Common myeloid progenitor, CD34-positive (primary cell): ENCODE measurements at places on chromosomes 7 and 10.

DNA sequence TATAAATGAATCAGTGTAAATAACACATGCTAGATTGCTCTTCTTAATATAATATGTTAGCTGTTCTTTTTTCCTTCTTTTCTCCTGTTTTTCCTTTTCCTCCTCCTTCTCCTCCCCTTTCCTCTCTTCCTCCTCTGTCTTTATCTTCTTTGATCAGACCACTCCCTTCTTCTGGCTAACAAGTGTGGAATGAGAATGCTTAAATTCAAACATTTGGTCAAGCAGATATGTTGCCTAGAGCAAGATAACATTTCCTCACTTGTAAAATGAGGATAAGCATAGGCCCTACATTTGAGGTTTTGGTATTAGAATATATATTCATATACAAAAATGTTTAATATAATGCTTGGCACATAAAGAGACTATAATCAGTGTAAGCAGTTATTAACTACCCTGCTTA, 299.1 kb downstream of the PCDH15 start:
- no peak for DNase-seq

- no peak for DNase-seq
Measured at GRCh38 chr7:16900209-16900768, 18.5 kb upstream of the AGR3 start.

DNA sequence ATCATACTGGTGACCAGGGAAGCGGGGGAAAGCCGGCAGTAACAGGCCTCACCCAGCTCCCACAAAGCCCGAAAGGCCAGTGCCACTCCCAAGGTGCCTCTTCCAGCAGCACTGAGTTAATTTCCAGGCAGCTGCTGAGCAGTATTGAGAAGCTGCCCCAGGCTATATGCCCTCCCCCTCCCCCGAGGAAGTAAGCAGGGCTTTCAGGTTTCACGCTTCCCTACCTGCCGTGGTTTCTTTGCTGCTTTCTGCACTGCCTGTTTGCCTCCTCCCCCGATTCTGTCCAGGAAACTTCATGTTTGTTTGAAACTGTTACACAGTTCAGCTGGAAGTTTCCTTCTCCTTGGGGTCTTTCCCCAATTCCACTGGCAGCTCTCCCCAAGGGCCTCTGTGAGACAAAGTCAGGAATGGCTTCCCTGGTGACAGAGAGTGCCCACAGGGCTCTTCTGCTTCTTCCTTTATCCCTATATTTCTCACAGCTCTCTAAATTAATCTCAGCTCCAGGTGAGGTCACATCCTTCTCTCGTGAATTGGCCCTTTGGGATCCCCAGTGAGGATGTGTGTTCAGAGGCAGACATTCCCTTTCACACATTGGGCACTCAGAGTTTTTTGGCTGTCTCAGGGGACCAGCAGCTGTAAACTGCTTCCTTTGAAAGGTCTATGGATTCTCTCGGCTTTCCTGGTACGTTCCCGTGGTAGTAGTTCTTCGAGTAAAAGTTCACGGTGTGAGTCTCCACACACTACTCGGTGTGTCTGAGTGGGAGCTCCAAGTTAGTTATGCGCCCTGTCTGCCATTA, 19.4 kb downstream of the C1GALT1 start:
- no peak for DNase-seq

- DNase-seq = peak; percentile 62
Measured at GRCh38 chr10:133123050-133123745, 35.5 kb downstream of the ADGRA1 start.

GRCh38 chr10:17241611-17242333, 13.7 kb downstream of the VIM start:
- DNase-seq = no peak

DNA sequence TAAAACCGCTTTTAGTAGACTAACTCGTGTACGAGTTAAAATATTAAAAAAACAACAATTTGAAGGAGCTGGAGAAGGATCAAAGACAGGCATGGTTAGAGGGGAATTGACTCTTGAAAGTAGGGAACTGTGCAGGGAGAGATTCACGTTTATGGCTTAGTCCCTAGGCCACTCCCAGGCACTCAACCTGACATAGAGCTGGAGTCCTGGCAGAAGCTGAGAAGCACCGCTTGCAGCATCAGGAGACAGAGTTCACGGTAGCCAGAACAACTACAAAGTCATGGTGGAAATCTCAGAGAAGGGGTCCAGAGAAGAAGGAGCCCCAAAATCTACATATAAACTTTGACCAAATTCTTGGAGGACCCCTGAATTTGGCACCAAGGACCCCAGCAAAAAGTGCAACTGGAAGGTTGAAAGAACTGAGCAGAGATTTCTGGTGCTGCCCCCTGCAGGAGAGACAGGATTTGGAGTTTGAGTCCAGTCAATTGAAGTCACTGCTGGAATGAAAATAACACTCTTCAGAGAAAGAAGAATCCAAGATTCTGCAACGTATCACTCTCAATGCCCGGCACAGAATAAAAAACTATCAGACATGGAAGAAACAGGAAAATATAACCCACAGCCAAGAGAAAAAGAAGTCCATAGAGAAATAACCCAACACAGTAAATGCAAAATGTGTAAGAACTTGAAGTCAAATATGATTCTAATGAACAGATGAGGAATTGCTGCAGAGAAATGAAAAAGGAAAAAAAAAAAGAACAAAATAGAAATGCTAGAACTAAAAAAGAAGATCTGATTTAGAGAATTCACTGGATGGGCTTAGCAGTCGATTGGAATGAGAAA, 493.3 kb upstream of the PODXL start:
- peak; percentile 33 for DNase-seq

GRCh38 chr7:87341441-87341840, 4.0 kb upstream of the CROT start:
- DNase-seq = peak; percentile 33

DNA sequence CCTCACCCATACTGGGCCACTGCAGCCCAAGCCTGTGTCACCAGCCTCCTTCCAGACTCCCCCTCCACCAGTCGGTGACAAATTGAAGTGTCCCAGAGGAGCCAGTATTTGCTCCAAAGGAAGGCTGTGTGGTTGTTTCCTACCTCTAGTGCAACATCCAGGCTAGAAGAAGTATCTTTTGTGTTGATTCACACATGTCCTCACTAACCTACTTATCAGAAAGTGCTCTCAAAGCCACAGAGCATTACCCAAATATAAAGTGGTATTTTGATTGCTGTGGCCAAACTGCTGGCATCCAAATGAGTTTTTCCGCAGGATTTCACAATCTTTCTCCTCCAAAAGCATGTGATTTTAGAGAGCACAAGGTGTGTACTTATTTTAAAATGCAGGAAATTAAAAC, 134.8 kb downstream of the CUL2 start:
- no peak for DNase-seq

DNA sequence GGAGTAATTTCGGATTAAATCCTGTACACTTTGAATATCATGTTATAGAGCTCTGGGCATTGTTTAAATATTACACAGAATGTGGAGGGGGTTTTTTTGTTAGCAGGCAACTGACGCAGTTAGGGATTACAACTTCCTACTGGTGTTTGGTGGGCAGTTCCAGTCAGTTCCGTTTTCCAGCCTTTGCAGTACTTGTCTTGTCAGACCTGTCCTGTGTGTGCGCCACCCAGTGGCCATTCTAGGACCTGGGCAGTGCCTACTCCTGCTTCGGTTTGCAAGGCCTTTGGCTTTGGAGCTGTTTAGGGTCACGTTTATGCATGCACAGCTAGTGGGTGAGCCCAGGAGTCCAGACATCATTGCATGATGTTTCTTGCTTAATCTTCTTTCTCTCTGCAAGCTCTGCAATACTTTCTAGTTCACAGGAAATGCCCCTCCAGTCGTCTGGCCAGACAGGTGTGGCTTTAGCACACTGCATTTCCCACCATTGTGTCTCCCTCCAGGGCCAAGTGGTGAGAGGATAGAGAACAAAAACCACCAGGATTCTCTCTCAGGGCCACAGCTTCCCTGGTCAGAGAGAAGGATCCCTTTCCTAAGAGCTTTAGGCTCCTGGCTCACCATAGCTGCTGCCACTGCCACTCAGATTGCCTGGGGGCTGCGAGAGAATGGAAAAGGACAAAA, 96.5 kb upstream of the TARP start:
- DNase-seq = peak; percentile 93

- DNase-seq = peak; percentile 81
Measured at GRCh38 chr7:67377939-67378862, 381.6 kb downstream of the TYW1 start.

DNA sequence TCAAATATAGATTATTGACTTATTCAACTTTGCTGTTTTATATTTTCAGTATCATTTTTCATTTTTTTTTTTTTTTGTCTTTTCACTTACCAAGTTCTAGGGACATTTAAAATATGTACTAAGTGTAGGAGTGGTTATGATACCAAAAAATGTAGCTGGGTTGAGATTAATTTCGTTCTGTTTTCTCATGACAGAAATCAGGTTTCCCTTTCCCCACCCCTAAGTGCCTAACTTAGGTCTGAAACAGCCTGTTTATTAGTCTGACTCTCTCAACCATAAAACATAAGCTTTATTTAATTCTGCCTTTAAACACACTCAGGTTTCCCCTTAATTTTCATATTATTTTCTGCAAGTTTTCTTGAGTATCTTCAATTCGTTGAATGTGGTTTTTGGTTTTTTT, 22.1 kb downstream of the TMEM106B start:
- no peak for DNase-seq

GRCh38 chr7:27745064-27745583, 5.2 kb downstream of the TAX1BP1 start:
- DNase-seq = peak; percentile 66

DNA sequence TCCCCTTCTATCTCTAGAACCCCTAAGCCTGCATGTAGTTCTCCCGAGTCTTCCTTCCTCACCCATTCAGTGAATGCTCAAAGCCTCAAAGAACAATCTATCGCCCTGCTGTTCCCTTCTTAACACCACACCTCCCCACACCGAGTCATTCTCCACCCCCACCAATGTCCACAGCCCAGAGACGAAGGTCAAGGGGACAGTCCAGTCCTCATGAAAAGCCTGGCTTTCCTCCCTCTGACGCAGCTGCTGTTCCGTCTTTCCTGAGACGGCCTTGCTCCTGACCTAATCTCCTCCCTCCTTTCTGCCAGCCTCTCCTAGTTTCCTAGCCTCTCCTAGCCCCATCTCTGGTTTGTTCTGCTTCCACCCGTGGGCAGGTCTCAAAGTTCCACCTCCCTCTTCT, 9.2 kb downstream of the MOSPD3 start:
- DNase-seq = no peak
